ENCODE measurements at places on chromosomes 4 and X.

DNA sequence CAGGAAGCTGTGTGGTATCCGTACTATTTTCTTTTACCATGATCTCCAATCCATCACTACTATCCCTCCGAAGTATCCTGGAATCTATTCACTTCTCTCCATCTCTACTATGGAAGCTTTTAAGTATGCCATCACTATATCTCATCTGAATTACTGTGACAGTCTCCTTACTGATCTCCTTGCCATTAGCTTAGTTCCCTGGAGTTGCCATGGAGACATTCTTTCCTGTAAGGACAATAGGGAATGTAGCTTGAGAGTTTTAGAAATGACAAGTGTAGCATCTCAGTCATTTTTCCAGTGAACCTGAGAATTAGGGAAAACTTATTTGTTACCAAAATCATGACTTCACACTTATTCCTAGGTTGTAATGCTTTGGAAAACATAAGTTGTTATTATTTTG is 86.3 kb downstream of the HPGD start:
- no peak for DNase-seq

DNA sequence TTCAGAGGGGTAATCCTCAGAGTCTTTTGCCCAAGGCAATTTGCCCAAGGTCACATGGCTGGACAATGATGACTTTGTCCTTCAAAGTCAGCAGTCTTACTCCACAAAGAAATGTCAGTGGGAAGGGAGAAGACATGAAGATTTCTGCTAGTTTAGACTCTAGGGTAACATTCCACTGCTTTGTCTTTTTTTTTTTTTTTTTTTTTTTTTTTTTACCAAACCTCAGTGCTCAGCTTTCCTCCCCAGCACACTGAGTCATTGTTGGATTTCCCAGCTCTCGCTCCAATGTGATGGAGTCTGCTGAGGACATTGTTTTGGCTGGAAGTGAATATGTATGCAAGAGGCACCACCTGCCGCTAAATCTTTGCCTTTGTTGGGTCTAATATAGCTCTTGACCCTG is 7.2 kb upstream of the C1QTNF7 start:
- no peak for DNase-seq

GRCh38 chr4:116016201-116016600 is 902.8 kb upstream of the NDST4 start:
- no peak for DNase-seq

DNA sequence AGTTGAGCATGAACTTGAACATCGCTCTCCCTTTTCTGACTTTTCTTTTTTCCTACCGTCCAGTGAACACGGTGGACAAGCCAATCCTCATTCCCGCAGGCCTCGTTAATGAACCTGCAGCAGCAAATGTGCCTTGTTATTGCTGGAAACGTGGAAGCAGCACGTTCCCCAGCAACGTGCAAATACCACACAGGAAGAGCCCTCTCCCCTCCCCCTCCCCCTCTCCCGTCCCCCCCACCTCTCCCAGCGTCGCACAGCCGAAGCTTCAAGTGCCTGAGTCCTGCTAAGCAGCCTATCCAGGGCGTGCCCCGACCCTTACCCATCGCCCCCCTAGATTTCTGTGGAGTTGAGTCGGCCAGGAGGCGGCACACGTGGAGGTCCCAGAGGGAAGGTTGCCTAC is 219.9 kb downstream of the BCOR start:
- no peak for DNase-seq

- DNase-seq: no peak
Observed at GRCh38 chr4:122706511-122706910, 26.0 kb upstream of the BBS12 start.

DNA sequence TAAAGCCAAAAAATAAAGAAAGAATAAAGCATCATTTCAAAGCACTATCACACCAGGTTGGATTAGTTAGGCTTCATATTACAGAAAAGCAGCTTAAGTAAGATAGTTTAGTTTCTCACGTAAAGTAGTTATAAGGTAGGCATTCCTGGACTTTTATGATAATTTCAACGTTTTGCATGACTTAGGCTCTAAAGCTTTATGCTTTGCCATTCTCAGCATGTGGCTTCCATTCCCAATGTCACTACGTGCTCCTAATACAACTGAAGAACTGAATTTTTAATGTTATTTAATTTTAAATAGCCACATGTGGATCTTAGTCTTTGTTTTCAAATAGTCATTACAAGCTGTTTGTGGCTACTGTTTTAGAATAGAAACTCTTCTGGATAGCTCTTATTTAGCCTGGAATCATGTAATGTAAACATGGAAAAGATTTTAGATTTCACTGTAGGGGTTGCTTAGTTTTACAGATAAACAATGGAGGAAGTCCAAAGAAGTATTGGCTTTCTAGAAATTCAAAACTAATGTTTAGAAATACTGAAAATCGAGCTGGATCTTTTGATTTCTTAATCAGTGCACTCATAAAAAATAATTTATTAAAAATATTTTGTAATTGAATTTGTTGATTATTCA is 710.0 kb downstream of the IL1RAPL1 start:
- DNase-seq: no peak

DNA sequence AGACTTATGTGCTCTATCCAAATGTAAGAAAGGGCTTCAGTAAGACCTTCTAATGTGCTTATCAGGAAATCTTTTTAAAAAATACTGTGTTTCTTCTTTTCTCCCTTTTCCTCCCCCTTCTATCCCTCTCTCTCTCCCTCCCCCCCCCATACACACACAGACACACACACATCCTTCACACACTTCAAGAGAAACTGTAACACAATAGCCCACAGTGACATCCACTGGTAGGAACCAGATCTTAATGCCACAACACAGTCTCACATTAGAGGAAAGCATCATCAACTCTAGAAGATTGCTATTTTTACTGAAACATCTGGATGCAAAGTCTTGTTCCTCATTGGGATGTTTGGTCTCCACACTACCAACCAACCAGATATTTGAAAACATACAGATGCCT is 4.6 kb downstream of the PCDH19 start:
- DNase-seq: no peak

- DNase-seq: no peak
Observed at GRCh38 chr4:75831856-75832405, 70.3 kb downstream of the PPEF2 start.

DNA sequence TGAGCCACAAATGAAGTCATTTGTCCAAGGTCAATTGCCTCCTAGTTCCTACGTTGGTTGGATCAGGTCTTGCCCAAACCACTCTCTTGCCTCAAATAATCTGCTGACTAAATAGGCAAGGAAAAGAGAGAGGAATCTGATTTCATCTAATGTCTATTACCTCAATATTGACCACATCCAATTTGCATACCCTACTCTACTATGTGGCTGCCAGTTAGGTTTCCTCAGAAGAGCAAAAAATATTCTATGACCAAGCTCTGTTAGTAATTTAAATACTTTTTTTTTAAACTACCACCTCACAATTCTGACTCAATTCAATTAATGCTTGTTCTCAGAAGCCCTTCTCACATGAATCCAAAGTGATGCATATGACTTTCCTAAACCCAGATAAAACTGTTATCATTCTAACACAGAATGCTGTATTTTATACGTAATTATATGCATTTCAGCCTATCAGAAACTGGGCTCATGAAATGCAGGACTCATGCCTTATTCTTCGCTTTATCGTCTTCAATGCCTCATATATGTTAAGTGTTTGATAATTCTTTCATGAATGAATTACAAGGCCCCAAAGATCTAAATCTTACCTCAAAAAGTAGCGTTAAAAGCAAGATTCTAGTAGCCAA is 98.6 kb downstream of the HUWE1 start:
- no peak for DNase-seq

- DNase-seq: peak; percentile 50
Observed at GRCh38 chr4:88275949-88276515, 8.3 kb downstream of the PPM1K start.

DNA sequence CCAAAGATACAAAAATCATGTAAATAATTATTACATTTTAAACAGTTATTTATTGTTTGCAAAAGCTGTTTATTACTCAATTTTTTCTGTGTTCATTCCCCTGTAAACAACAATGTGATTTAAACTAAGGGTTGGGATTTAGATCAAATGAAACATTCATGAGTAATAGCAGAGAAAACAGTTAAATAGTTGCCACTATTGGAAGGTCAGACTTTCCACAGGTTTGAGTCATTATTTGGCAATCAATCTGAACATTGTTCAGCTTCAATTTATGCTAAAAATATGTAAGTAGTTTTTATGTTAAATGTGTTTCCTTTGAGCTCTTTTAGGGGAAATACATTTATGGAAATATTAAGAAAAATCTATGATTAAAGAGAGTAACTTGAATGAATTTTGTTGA is 144.9 kb downstream of the STIM2 start:
- DNase-seq: no peak

GRCh38 chr4:82493721-82494425 is 63.5 kb downstream of the ENOPH1 start:
- DNase-seq: no peak

GRCh38 chr4:40881851-40882250 is 132.1 kb downstream of the NSUN7 start:
- no peak for DNase-seq

GRCh38 chr4:186485561-186486062 is 69.8 kb downstream of the MTNR1A start:
- DNase-seq: no peak

GRCh38 chrX:48835524-48836329 is at the start of gene PCSK1N:
Gene PCSK1N (minus strand): TSS chrX:48835610. CDS start chrX:48835532, 78 bp downstream.
- no peak for DNase-seq

GRCh38 chr4:24158031-24158430 is 268.2 kb upstream of the PPARGC1A start:
- no peak for DNase-seq

Measured in Karpas-422 (cell line).